SW 1271 (cell line): ENCODE measurements at places on chromosomes 12 and 14.

DNA sequence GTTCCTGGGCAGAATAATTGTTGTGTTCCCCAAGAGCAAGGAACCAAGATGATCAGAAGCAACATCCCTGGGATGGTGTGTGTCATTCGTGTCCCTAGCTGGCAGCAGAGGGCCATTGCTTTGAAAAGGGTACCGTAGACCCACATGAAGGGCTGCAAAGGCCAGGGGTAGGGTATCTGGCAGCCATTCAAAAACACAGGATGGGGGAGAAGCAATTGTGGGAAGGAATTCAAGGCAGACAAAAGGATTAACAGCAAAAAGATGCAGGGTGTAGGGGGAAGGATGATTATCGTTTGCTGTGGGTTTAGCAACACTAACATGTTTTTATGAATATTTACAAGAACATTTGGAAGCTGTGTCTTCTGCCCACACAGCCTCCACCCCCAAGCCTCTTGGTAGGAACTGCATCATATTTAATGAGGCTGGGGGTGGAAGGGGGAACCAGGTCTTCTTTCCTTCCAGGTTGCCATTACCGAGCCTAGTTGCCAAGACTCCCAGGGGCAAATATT, 169.0 kb upstream of the G2E3 start:
- DNase-seq = no peak

GRCh38 chr14:92495027-92495426, 18.6 kb upstream of the RIN3 start:
- DNase-seq = no peak

GRCh38 chr12:130952171-130952954, 1.3 kb upstream of the ADGRD1 start:
- DNase-seq = no peak

DNA sequence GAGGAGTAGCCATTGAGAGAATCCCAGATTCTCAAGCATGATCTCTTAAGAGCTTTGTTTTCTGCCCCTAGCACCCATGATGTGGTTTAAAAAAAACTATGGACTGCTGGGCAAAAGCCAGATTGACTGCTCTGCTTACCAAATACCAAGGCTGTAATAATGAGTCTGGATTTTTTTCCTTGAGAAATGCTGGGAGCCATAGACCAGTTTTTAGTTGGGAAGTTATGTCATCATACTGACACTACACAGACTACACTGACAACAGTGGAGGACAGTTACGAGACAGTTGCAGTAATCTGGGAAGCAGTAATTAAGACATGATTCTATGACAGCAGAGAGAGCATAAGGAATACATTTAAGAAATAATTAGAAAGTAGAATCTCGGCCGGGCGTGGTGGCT, 35.8 kb downstream of the SPATA7 start:
- no peak for DNase-seq

- DNase-seq = no peak
Measured at GRCh38 chr14:30385925-30386324, 173.0 kb upstream of the G2E3 start.

DNA sequence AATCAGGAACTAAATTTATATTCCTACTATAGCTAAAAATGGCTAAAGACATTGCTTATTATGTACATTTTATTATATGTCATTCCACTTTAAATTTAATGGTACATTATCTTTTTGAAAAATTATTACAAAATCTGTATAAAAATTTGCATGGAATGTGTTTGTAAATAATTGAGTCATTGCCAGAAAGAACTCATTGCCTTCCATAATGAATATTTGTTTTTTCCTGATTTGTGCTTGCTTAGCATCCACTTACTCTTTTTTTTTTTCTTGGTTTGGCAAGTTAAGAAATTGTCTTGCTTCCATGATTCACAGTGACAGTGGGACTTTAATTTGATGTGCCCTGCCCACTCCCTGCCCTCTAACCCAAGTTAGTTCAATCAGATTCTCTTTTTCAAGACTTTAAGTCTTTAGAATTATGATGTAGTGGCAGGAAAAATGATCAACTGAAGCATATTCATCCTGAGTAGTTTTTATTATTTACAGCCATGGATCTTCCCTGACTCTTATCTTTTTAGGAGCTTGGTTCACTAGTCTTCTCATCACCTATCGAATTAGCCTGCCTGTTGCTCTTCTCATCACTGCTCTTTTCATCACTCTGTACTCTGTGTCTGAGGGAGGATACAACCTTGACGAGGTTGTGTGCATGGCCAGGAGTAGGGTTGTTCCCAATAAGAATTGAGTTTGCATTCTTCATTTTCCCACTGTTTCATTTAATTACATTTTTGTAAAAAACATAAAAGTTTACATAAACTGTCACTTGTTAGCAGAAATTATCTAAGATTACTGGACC, 442.0 kb downstream of the BTG1 start:
- DNase-seq = no peak

DNA sequence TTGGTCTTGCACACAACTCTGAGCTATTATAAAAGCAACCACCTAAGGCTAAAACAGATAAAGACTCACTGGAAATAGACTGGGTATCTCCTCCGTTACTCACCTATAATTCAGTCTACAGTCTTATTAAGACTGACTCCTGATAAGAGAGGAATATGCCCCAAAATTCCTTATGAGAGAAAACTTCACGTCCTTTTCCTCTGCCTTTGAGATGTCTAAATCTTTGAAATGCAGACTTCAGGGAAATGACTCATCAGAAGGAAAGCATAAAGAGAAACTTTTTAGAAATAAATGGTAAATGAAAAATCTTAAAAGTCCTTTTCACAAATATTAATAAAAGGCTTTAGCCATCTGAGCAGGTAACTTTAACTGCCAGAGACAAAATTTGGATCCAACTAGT, 187.5 kb upstream of the RTL1 start:
- DNase-seq = no peak

- no peak for DNase-seq
Measured at GRCh38 chr12:66168410-66168809, 1.4 kb downstream of the TMBIM4 start.

DNA sequence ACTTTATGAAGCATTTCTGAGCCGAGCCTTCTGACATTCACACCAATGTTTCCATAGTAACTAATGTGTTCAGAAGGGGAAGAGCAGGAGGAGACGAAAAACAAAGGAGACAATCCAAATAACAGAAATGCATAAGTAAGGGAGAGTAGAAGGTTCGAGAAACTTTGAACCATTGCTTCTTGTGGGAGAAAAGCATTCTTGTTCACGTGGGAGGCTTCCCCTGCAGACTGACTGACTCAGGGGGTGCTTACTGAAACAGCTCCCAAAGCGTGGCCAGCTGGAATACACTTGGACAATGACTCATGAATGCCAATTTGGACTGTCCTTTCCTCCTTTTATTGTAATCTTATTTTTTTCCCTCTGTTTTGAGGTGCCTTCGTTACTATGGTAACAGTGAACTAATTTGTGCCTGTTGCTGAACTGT, 73.9 kb downstream of the NEDD1 start:
- no peak for DNase-seq

GRCh38 chr12:8950221-8950527, 729 bp upstream of the M6PR start:
- no peak for DNase-seq
